Activated CD4-positive, alpha-beta T cell treated with anti-CD3 and anti-CD28 coated beads, Interleukin-2, Interleukin-4, amounts not matched to agents 100 ng/mL and 50 ng/mL, durations not matched to agents 16 hours and 8 hours (primary cell): ENCODE measurements at places on chromosomes 11 and 22.
A peak's percentile ranks its signal among the peaks of the same experiment; 100 is the strongest.

GRCh38 chr11:18203723-18204122 lies 31.1 kb downstream of the MRGPRX4 start:
- DNase-seq: peak; percentile 6

DNA sequence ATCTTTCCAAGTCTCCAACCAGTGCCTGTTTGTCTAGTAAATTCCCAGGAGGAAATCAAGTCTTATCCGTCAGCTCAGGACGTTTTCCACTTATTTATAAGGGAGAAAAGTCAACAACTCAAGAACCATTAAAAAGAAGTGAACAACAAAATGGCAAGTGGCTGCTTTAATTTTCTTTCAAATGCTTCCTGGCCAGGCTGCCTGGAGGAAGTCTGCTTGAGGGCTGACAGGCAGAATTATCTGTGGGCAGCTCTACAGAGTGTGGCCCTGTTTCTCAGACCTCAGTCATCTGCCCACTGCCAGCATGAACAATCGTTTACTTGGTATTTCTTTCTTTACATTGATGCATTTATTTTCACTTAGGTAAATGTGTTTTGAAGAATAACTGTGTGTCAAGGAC lies 281.9 kb upstream of the ISX start:
- no peak for DNase-seq

DNA sequence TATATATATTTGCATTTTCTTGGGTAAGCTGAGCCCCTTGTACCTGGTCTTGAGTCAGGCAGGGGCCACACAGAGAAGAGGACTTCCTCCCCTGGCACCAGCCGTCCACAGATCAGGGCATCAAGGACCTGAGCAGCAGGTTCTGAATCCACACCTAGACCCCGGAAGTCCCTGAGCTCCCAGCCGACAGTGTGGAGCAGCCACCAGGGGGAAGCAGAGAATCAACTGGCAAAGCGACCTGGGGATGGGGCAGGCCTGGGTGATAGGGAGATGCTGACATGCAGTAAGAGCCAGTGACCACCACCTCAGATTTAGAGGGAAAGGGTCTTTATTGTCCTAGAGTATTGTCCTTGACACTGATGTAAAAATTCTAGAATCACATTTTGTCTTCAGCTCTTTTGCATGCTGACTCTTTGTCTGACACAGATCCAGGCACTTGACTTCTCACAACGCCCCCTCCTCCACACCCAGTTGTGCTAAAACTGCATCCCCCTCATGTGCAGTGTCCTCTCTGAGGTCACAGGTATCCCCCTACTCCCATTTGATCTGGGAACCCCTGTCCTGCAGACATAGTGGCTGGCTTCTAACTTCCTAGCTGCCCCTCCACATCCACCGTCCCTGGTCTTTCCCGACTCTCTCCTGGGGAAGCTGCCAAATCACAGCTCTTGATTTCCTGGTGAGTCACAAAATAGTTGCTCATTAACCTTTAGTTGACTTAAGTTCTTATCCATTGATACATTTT lies 109.3 kb downstream of the GGTLC2 start:
- peak; percentile 68 for DNase-seq

DNA sequence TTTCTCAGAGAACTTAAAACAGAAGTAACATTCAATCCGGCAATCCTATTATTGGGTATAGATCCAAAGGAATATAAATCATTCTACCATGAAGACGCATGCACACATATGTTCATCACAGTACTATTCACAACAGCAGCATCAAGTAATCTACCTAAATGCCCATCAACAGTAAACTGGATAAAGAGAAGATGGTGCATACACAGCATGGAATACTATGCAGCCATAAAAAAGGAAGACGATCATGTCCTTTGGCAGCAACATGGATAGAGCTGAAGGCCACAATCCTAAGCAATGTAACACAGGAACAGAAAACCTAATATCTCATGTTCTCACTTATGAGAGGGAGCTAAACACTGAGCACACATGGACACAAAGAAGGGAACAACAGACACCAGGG lies 6.3 kb upstream of the ISX start:
- DNase-seq: no peak

DNA sequence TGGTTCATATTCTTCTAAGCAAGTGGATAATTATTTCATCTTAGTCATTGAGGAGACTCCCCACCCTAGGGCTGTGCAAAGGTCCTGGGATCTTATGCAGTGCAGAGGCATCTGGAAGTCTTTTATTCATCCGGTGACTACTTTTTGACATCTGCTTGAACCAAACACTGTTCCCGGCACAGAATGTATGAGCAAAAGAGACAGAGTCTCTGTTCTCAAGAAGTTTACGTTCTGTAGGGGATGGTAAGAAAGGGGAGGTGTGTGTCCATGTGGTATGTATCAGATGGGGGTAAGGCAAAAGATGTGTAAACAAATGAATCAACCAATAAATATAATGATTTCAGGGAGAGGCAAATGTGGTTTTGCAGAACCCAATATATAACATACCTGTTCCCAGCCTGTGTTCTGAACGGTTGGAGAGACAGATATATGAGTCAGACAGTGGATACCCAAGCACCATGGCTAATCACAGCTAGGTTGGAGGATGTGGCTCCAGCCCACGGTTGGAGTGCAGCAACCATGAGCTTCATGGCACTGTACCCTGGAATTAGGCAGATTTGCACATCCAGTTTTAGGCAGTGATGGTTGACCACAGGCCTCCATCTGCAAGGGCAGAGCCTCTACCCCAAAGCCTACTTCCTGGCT lies 75.1 kb upstream of the CADM1 start:
- DNase-seq: no peak

GRCh38 chr11:78613378-78613813 lies 38.7 kb upstream of the NARS2 start:
- DNase-seq: no peak

DNA sequence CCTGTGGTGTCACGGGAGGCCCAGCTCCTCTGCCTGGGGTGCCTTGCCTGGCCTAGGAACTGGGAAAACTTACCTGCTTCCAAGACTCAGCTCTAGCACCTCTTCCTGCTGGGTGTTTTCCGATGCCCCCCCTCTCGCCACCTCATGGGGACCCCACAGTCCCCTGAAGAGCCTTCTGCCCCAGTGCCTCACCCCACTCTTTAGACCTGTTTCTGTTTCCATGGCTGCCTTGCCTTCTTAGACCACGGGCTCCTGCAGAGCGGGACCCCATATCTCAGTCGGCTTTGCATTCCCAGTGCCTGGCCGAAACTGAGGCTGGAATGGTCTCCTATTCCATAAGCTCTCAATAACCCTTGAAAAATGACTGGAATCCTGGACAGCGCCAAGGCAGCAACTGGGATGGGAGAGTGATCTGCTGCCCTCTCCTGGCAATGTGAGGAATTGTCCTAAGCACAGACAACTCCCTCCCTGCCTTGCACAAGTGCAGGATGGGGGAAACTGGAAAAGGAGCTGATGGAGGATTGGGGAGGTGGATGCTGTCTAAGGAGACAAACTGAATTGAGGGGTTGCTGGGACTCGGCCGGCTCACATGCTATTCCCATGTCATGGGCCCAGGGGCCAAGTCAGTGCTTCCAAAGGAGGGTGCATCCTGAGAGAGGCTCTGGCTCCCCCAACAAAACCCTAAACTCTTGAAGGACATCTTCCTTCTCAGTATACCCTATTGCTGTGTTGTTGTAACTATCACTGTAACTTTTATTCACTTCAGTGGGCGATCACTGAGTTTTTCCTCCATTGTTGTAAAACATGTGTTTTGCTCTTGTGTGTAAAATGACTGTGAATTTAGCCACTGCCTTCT lies 26.6 kb upstream of the IL17RA start:
- peak; percentile 56 for DNase-seq

- DNase-seq: no peak
These were observed 334.5 kb downstream of the TTC28 start for GRCh38 chr22:28344918-28345703.

DNA sequence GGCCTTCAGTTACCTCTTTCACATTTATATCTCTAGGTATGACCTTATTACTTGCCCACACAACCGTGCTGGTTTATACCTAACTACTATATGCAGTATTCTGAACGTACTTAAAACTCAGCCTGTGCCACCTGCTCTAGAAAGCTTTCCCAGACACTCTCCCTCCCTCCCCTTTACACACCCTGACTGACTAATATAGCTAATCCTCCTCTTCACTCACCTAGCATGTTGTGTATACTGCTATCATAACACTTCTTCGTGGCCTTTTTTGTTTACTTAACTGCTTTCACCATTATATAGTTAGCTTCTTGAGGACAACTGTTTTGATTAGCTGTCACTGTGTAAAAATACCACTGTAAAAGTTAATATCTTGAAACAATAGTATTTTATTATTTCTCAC lies 23.5 kb downstream of the RNF214 start:
- DNase-seq: no peak

GRCh38 chr11:130457623-130458409 lies 9.4 kb downstream of the ADAMTS15 start:
- no peak for DNase-seq

DNA sequence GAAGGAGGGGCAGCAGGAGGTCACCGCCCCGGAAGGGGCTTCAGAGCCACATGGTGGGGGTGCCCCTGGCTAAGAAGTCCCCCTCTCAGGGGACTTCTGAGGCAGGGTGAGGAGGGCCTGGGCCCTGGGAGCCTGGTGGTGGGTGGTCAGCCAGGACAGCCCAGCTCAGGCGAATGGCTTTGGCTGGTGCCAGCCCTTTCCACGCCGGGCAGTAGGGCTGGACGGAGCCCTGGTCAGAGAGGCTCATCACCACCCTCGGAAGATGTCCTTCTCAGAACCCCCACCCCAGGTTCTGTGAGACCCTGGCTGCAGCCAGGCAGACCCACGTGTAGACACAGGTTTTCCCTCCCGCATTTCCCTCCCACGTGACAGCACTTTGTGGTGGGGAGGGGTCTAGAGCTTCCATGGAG lies 35.9 kb downstream of the OSBPL5 start:
- DNase-seq: no peak

DNA sequence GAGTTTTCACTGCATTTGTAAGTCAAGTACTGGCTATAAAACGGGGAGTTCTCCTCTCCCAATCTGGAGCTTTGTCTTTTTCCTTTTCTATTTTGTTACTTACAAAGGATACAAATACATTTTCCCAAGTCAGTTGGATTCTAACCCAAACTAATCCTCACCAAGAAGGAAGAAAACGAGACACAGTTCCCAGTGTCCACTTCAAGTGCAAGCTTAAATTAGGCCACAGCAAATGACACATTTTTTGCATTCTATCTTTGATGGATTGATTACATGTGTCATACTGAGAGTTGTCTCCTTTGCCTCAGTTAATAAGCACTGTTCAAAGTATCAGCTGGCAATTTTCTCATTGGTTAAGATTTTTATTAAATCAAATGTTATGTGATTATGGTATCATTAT lies 296.7 kb upstream of the ANO5 start:
- no peak for DNase-seq

DNA sequence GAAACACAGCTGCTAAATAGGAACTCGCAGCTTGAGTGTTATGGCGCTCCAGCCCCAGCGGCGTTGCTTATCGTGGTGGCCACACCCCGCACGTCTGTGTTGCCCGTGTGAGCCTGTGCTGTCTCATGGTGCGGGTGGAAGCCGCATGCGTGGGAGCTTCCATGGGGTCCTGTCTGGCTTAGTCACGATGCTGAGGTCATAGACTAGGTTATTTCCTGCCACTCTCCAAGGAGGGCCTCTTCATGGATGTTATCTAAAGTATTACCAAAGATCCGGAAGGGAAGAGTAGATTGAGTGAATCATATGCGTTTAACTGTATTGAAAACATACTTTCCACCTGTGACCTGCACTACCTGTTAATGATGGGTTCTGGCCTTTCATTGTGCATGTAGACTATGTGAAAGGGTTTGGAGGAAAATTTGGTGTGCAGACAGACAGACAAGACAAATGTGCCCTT lies 21.7 kb downstream of the CTTN start:
- no peak for DNase-seq

GRCh38 chr11:32985600-32985999 lies 30.1 kb upstream of the DEPDC7 start:
- no peak for DNase-seq

DNA sequence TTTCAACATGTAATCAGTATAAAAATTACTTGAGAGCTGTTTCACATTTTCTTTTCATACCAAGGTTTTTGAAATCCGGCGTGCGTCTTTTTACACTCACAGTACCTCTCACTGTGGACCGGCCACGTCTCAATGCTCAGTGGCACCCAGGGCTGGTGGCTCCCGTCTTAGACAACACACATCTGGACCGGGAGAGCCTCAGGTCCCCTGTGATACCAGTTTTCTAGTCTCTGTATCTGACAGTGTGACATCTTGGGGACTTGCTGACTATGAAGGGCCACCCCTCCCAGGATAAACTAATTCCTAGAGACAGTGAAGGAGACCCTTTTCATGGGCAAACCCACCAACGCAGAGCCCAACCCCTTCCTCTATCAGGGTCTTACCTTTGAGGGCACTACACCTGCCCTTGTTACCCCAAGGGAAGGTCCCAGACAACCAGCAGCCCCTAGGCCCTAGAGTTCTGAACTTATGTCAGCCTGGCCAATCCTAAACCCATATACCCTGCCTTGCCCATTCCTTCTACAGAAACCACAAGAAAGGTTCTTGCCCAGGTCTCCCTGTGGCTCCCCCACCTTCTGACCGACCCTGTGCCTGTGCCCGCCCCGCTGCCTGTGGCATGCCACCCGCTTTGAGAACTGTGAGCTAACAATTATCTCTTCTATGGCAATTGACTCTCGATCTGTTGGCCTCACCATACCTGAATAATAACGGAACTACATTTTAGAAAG lies 6.1 kb upstream of the ASCL2 start:
- DNase-seq: no peak

DNA sequence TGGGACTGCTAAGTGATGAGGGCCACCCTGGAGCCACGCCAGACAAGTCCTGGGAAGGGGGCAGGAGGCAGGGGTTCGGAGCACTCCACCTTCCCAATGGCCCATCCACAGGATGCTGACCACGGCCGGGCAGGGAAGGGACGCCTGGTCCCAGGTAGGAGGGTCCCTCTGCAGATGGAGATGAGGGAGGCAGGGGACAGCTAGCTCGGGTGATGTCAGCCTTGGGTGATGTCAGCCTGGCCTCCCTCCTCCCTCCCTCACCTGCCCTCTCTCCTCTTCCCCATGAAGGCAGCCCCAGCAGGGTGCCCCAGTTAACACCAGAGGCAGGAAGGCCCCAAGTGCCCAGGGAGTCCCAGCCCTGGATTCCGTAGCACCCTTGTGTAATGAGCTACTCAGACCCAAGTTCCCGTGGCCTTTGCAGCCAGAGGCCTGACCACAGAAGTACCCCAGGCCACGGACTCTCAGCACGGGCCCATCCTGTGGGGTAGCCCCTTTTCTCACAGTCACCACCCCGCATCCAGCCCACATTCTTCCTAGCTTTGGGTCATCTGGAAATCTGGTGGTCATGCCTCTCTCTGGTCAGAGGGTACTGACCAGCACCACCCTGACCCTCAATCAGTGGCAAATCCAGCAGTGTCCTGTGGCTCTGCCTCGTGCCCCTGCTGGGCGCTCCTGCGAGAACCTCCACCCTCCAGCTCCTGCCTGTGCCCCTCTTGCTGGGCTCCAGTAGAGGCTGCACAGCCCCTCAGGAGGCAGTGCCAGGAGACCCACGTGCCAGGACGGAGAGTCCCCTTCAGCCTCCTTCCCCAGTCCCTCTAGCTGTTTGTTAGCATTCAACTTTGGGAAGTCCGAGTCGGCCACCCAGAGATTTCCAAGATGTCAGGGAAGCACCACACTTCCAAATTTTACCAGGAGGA lies 47.4 kb downstream of the SHANK2 start:
- no peak for DNase-seq

- DNase-seq: peak; percentile 26
These were observed 159.2 kb downstream of the MSANTD4 start for GRCh38 chr11:105862736-105863367.
